ENCODE measurements at places on chromosomes 13 and 19.

DNA sequence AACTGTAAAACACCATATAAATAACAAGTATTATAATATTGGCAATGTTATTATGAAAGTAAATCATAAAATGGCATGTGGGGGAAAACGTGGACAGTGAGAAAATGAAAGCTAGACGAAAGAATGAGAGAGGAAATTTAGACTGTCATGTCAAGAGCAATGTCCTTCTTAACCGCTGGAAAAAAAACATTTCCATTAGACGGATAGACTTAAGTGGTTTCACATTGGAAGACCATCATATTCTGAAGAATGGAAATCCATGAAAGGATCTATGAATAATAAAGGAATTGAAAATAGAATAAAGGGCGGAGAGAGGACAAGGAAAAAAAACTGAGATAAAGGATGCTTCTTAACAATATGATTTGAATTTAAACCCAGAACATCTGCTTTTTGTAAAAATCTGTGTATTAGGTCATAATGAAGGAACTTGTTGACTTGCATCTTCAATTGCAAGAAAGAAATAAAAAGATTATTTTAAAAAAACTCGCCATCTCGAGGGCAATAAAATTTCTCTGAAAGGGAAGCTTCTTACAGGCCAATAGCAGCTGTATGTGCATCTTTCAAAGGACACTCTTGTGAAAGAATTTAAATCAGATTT, 90.6 kb downstream of the SPRY2 start:
- DNase-seq = no peak

GRCh38 chr19:19218911-19219310, 7.2 kb downstream of the NCAN start:
- no peak for DNase-seq

DNA sequence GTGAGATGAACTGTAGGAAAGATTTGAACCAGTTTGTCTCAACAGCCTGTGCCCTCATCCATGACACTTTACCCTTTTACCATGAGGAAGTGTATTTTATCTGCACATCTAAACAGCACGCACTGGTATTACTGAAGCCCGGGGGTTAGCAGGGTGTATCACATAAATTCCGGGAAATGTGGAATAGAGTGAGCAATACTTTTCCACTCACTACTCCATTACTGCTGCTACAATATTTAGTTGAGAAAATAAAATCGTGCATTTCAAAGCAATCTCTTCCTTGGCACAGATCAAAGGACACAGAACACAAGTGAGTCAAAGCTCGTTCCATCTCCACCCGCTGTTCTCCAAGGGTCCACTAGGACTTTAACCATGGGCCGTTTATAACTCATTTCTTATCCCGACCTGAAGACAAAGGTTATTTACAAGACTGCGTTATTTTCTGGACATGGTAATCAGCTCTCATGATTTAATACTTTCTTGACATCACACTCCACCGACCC, 35.2 kb downstream of the STK24 start:
- no peak for DNase-seq

GRCh38 chr13:72208112-72208645, 341.2 kb upstream of the DACH1 start:
- DNase-seq = no peak

- DNase-seq = no peak
These were observed 16.8 kb upstream of the RCBTB2 start for GRCh38 chr13:48549658-48550057.

DNA sequence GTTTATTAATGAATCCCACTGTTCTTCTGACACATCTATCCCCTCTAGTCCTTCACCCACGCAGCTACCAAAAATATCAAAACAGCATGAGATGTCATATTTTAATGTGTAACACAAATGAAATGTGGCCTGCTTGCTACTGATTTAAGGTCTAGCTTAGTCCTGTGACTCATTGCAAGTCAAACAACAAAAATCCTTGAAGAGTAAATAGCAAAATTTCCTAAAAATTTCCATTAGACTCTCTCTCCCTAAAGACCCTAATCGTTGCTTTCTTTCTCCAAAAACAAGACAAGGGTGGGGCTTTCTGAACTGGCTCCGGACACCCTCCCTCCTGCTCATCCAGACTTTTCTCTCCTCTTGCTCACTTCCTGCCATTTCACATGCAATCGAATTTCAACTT, 99.9 kb upstream of the IPO5 start:
- DNase-seq = no peak

DNA sequence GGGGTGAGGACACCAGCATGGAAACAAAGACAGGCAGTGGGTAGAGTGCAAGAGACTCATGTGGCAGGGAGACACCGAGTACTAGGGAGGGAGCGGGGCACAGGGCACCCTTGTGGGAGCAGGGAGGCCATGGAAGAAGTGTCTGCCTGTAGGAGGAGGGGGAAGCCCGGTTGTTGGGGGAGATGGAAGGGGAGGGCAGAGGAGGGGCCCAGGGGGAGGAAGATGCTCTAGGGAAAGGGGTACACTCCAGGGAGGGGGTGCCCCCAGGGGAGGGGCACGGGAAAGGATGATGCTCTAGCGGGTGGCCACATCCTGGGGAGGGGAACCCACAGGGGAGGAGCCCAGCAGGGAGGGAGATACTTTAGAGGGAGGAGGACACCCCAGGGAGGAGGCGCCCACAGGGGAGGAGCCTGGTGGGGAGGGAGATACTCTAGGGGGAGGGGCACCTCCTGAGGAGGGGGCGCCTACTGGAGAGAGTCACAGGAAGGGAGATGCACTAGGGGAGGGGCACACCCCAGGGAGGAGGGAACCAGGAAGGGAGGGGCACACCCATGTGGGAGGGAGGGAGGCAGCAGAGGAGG, 24.9 kb downstream of the CPAMD8 start:
- DNase-seq = no peak

DNA sequence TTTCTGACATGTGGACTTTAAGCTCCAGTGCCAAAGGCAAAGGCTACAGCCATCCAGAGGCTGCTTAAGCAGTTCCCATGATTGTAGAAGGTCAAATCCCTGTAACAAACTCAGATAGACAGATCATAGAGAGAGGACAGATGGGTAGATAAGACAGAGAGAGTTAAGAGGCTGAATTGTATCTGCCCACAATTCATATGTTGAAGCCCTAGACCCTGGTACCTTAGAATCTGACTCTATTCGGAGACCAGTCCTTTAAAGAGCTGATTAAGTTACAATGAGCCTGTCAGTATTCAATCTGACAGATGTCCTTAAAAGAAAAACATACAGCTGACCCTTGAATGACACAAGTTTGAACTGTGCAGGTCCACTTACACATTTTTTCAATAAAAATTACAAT, 115.2 kb downstream of the RAP2A start:
- no peak for DNase-seq

DNA sequence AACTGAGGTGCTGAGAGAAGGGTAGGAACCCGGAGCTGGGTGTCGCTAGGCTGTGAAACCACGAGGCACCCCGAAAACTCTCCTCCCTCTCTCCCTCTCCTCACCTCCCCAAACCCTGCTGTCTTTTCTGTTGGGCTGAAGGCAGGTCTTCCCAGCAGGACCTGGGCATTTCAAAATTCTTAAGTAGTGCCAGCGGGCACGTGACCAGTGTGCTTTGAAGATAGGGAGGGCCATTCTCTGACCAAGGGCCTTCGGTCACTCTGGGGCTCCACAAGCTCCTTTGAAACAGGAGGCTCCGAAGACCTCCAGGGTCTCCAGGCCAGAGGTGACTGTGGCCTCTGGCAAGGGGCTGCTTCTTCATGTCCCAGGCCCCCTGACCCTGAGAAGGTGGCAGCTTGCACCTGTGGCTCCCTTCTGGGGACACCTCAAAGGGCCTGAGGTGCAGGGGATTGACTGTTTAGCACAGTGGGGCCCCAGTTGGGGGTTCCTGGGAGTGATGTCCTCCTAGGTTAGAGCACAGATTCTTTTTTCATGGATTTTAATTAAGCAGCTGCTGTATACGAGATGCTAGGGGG, 48.3 kb downstream of the DNM2 start:
- no peak for DNase-seq

All from AG04449 (cell line).